ENCODE measurements at places on chromosomes 13 and 19.

- DNase-seq, result no peak
Measured at GRCh38 chr19:38162094-38162493, 61.9 kb downstream of the DPF1 start.

GRCh38 chr19:4042064-4042730 lies 24.5 kb downstream of the ZBTB7A start:
- no peak for DNase-seq

DNA sequence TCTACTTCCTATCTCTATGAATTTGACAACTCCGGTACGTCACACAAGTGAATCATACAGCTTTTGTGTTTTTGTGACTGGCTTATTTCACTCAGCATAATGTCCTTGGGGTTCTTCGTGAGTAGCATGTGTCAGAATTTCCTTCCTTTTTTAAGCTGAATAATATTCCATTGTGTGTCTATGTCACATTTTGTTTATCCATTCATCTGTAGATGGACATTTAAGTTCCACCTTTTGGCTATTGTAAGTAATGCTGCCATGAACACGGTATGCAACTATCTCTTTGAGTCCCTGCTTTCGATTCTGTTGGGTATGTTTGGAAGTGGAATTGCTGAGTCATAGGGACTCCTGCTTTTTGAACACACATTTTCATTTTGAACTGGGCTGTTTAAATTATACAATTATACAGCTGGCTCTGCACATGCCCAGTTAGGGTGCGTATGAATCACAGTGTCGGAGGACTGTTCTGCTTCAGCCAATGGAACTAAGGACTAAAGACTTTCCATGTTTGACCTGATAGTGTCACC lies 43.0 kb upstream of the C13orf42 start:
- DNase-seq, result no peak

DNA sequence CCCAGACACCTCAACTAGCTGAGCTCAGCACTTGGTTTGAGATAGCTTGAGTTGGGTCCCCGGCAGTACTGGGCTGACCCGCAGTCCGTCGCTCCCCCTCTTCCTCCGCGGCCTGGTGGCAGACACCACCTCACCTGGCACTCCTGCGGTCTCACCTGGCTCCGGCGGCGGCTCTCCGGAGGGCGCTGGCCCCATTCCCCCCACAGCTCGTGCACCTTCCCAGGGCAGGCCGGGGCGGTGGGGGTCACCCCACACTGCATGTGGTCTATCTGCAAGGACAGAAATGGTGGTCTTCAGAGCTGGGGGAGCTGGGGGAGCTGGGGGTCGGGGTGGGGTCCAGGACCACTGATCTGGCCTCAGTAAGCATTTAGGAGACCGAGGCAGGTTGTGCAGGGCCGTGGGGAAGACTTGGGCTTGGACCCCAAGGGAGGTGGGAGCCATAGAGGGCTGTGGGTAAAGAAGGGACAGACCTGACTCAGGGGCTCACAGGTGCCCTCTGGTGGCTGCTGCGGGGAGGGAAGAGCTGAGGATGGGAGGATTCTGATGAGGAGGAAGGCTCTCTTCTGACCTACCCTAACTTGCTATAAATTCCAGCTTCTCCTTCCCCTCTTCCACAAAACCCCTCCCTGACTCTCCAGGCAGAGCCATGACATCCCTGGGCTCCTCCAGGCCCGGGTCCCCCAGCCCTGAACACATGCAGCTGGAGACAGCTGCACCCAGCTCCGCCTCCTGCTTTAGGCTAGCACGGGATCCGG lies 6.7 kb upstream of the PLIN4 start:
- no peak for DNase-seq

DNA sequence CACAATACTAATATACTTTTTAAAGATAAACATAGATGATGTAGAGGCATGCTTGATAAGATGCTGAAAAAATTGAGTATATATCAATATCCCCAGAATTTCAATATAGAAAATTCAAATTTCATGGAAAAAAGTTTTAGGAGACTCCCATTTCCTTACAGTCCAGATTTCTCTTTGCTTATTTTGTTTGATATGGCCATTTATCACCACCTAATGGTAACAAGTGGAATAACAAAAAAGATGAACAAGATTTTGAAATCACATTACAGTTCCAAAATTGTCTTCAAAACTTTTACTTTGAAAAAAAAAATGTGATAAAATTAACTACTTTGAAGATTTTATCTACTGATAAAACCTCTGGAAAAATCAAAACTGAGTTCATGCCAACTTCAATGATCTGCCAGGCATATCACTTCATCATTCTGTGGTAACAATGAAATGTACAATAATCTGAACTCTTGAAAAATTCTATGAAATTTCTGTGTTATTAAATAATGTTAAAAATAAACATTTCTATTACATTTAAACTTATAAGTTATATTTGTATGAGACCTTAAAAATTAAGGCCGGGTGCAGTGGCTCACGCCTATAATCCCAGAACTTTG lies 17.5 kb downstream of the MIPEP start:
- no peak for DNase-seq
